ENCODE measurements at places on chromosomes 4 and X. TPM values are rescaled to one million over a fixed set of nuclear protein-coding genes. Genes with fewer than 3 reads are reported as not detected.

DNA sequence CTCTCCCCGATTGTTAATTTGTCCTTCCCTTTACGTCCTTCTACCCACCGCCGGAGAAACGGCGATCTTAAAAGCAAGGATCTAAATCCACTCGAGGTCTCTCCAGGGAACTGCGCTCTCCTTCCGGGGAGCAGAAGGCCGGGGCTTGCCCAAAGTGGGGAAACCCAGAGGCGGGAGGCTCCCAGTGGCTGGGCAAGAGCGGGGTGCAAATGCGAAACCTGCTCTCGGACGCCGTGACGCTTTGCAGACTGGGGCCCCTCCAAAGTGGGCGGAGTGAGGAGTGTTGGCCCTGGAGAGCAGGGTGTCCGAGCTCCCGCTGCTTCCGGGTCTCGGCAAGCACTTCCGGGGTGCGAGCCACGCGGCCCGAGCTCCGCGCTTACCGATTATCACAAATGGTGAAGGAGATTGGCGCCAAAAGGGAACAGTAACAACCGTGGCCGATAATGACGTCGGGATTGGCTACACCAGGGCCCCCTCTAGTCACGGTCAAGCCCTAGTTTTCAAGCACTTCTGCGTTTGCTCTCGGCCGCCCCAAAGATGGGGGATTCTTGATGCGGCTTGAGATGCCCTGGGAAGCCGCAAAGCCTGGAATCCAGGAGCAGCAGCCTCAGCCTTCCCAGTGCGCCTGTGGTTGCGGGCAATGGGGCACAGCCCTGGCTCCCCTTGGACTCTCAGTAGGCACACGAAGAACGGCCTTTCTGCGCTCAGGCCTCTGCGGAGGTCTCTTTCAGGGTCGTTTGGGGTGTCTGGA lies 29.0 kb downstream of the HAND2 start:
- no peak overlapping the region for H3K27ac ChIP-seq
- no peak for DNase-seq
- no peaks in the 10 kb centered on the region for H3K4me1 ChIP-seq
- peaks cover 6% of the 10 kb centered on the region for H3K27me3 ChIP-seq
- H3K36me3 ChIP-seq: no peaks in the 10 kb centered on the region

The RBMX gene
- 254 TPM for total RNA-seq

The ERVMER34-1 gene
- total RNA-seq: not detected

DNA sequence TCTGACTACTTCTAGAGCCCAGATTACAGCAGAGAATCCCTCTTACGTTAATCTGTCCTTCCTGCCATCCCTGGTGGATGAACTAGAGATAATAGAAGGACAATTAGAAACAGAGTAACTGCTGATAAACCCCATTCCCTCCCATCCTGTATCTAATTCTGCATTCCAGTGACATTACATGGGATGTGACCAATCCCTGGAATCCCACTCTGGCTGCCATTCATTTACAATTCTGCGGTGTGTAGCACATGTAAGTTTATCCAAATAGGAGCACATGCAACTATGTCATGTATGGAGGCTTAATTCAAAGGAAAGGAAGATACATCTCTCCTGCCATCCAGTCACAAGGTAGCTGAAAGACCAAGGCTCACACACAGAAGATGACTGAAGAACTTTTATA lies 339.5 kb downstream of the GPAT3 start:
- H3K4me3 ChIP-seq: no peak overlapping the region
- DNase-seq: no peak
- no peak overlapping the region for H3K27ac ChIP-seq
- H3K36me3 ChIP-seq: no peaks in the 10 kb centered on the region
- no peaks in the 10 kb centered on the region for H3K4me1 ChIP-seq
- no peaks in the 10 kb centered on the region for H3K27me3 ChIP-seq

DNA sequence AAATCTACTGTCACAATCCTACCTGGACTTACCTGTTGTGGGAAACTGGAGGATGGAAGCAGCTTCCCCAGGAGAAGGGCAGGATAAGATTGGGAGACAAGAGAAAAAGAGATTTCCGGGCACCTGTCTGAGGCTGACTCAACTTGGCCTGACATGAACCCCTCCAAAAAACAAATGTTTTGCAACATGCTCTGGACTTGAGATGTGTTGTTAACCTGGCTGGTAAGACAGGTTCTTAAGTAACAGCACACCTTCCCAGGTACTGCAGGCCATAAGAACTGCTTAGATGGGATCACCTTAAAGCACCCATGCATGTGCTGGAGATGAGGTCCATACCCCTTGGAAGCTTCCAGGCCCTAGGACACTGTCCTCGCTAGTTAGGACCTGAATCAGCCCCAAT lies 4.4 kb upstream of the SMIM43 start:
- H3K27ac ChIP-seq: no peak overlapping the region
- no peak for DNase-seq
- H3K4me3 ChIP-seq: no peak overlapping the region
- H3K4me1 ChIP-seq: no peaks in the 10 kb centered on the region
- H3K27me3 ChIP-seq: peaks cover 4% of the 10 kb centered on the region
- no peaks in the 10 kb centered on the region for H3K36me3 ChIP-seq

DNA sequence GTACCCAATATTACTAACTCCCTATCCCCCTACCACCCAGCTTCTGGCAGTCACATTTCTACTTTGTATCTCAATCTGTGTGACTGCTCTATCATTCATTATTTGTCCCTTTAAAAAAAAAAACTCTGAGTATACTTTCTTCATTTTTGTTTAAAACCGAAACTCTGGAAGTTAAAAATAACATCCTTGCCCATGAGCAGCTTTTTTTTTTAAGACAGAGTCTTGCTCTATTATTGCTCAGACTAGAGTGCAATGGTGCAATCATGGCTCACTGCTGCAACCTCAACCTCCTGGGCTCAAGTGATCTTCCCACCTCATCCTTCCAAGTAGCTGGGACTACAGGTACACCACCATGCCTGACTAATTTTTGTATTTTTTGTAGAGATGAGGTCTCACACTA lies 15.8 kb downstream of the UBE2K start:
- no peaks in the 10 kb centered on the region for H3K27me3 ChIP-seq
- H3K4me1 ChIP-seq: peaks cover 17% of the 10 kb centered on the region
- H3K36me3 ChIP-seq: peaks cover 3% of the 10 kb centered on the region
- DNase-seq: peak; percentile 71
- H3K4me3 ChIP-seq: no peak overlapping the region

The SMS gene
- 162 TPM for total RNA-seq

GRCh38 chr4:74440356-74440755 lies 4.6 kb upstream of the AREG start:
- no peaks in the 10 kb centered on the region for H3K4me1 ChIP-seq
- no peaks in the 10 kb centered on the region for H3K27me3 ChIP-seq
- no peaks in the 10 kb centered on the region for H3K36me3 ChIP-seq
- DNase-seq: no peak
- no peak overlapping the region for H3K27ac ChIP-seq
- no peak overlapping the region for H3K4me3 ChIP-seq

GRCh38 chrX:45851434-45851991 lies 650.8 kb upstream of the DIPK2B start:
- peaks cover 16% of the 10 kb centered on the region for H3K4me1 ChIP-seq
- H3K36me3 ChIP-seq: no peaks in the 10 kb centered on the region
- H3K27me3 ChIP-seq: no peaks in the 10 kb centered on the region

- no peak for DNase-seq
- no peaks in the 10 kb centered on the region for H3K36me3 ChIP-seq
- H3K27ac ChIP-seq: no peak overlapping the region
- no peaks in the 10 kb centered on the region for H3K27me3 ChIP-seq
Observed at GRCh38 chr4:61493470-61493869, 293.3 kb downstream of the ADGRL3 start.

The SEC31A gene
- total RNA-seq: 308 TPM

- H3K4me3 ChIP-seq: no peak overlapping the region
- no peaks in the 10 kb centered on the region for H3K36me3 ChIP-seq
- peak; percentile 78 for DNase-seq
- H3K27ac ChIP-seq: no peak overlapping the region
- H3K27me3 ChIP-seq: peaks cover 21% of the 10 kb centered on the region
Observed at GRCh38 chr4:4995103-4995907, 24.0 kb downstream of the CYTL1 start.

- H3K27me3 ChIP-seq: no peaks in the 10 kb centered on the region
- peak overlapping the region; percentile 85 for H3K27ac ChIP-seq
- H3K4me3 ChIP-seq: peak overlapping the region; percentile 3
- peaks cover 50% of the 10 kb centered on the region for H3K4me1 ChIP-seq
Observed at GRCh38 chr4:76738086-76738931, 159.6 kb downstream of the SOWAHB start.

GRCh38 chrX:33726281-33727160 lies 405.6 kb downstream of the FAM47A start:
- no peak for DNase-seq
- no peak overlapping the region for H3K27ac ChIP-seq
- H3K4me3 ChIP-seq: no peak overlapping the region
- no peaks in the 10 kb centered on the region for H3K36me3 ChIP-seq
- H3K27me3 ChIP-seq: no peaks in the 10 kb centered on the region

- no peak overlapping the region for H3K27ac ChIP-seq
- no peaks in the 10 kb centered on the region for H3K27me3 ChIP-seq
- H3K4me1 ChIP-seq: peaks cover 10% of the 10 kb centered on the region
Observed at GRCh38 chrX:56728321-56728720, 722 bp upstream of the NBDY start.

The FAM9C gene
- total RNA-seq: not detected

- H3K4me1 ChIP-seq: no peaks in the 10 kb centered on the region
- no peak overlapping the region for H3K4me3 ChIP-seq
- H3K27me3 ChIP-seq: no peaks in the 10 kb centered on the region
- no peak overlapping the region for H3K27ac ChIP-seq
- H3K36me3 ChIP-seq: no peaks in the 10 kb centered on the region
Observed at GRCh38 chrX:148938348-148938747, 437.9 kb downstream of the AFF2 start.

The FAM193A gene
- 19.0 TPM for total RNA-seq

The PCDH18 gene
- 255 TPM for total RNA-seq

The NPY5R gene
- total RNA-seq: not detected

DNA sequence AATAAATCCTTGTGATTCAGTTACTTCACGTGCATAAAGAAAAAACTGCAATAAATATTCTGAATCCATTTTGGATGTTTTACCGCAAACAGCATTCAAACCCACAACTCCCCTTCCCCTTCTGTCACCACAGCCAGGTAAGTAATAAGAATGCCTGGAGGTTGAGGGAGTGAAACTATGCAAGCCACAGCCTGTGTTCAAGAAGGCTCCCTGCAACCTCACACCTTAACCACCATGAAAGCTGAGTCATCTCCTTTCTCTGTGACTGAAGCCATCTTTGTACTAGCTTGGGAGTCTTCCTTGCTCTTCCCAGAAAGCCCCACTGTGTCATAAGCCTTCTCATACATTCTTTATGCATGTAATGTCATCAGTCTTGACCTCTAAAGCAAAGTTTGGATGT lies 297.0 kb upstream of the PUDP start:
- no peak overlapping the region for H3K4me3 ChIP-seq
- H3K4me1 ChIP-seq: no peaks in the 10 kb centered on the region
- no peak for DNase-seq
- H3K36me3 ChIP-seq: no peaks in the 10 kb centered on the region
- no peak overlapping the region for H3K27ac ChIP-seq
- no peaks in the 10 kb centered on the region for H3K27me3 ChIP-seq

DNA sequence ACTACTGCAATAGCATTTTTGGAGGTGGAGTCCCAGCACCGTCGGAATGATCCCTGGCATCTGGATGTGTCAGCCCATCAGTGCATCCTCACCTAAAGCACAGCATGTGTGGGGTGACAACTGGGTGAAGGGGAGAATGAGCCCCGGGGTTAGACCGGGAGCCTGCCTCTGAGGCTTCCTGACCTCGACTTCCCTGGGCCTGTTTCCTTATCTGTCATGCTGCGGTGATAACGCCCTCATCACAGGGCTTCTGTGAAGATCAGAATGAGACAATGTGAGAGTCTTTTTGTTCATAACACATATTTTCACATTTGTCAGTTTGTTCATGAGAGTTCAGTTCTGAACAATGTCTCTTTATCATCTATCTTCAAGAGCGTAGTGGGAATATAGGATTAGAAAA lies 31.1 kb upstream of the PDLIM3 start:
- H3K27me3 ChIP-seq: no peaks in the 10 kb centered on the region
- no peak for DNase-seq
- H3K27ac ChIP-seq: peak overlapping the region; percentile 75
- no peaks in the 10 kb centered on the region for H3K36me3 ChIP-seq
- no peak overlapping the region for H3K4me3 ChIP-seq
- H3K4me1 ChIP-seq: peaks cover 16% of the 10 kb centered on the region

DNA sequence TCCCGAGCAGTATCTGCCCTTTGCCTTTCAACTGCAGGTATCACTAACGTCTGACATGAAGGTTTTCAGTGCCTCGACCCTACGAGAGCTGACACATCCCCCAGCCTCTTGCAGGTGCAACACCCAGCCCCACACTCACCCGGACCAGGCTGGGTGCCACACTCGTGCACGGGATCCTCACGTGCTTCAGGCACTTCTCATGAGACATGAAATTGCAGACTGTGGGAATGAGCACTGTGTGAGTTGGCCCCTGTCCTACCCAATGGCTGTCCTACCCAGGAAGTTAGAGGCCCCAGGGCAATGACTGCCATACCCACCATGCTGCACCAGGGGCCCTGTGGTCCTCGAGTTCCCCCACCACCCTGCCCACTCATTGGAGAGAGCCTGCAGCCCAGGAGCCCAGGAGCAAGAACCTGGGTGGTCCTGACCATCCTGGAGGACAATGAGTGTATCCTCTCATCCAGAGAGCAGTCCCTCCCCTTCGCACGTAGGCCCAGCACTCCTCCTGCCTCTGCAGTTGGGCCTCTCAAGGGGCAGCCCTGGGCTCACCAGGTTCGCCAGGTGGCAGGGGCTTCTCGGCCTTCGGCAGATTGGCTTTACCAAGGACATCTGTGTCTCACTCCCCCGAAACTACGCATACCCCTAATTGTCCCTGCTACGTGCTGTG lies 2.4 kb downstream of the DGKQ start:
- H3K4me3 ChIP-seq: no peak overlapping the region
- peak; percentile 24 for DNase-seq
- H3K27ac ChIP-seq: no peak overlapping the region
- peaks cover 5% of the 10 kb centered on the region for H3K4me1 ChIP-seq
- no peaks in the 10 kb centered on the region for H3K27me3 ChIP-seq

The APOOL gene
- 11.3 TPM for total RNA-seq

DNA sequence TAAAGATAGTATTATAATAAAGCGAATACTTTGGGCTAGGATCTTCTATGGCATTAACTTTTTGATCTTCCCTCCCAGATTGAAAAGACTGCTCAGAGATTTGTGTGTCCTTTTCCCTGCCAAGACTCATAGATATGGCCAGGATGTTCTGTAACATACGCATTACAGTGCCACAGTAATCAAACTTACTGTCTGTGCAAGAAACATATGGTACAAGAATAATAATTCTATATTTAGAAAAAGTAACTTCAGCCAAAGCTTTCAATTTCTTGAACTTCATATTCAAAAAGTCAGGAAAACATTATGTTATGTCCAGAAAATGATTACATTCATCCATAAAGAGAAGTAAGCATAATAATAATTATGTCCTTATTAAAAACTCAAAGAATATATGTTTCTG lies 100.9 kb upstream of the GUCY1A1 start:
- H3K27me3 ChIP-seq: no peaks in the 10 kb centered on the region
- no peak for DNase-seq
- no peaks in the 10 kb centered on the region for H3K36me3 ChIP-seq
- H3K27ac ChIP-seq: no peak overlapping the region

GRCh38 chrX:799808-800207 lies 169.2 kb downstream of the SHOX start:
- H3K4me3 ChIP-seq: no peak overlapping the region
- no peaks in the 10 kb centered on the region for H3K4me1 ChIP-seq
- no peaks in the 10 kb centered on the region for H3K27me3 ChIP-seq
- H3K36me3 ChIP-seq: no peaks in the 10 kb centered on the region
- H3K27ac ChIP-seq: no peak overlapping the region
- no peak for DNase-seq

GRCh38 chrX:147803948-147804347 lies 107.8 kb upstream of the FMR1 start:
- H3K27ac ChIP-seq: no peak overlapping the region
- no peaks in the 10 kb centered on the region for H3K36me3 ChIP-seq
- H3K27me3 ChIP-seq: no peaks in the 10 kb centered on the region
- peak; percentile 27 for DNase-seq
- H3K4me3 ChIP-seq: no peak overlapping the region
- H3K4me1 ChIP-seq: no peaks in the 10 kb centered on the region

The CLDN22 gene
- total RNA-seq: not detected

All from GM23248 (cell line).